ENCODE measurements at places on chromosomes 6 and 20.

GRCh38 chr6:159892053-159892452, 1.3 kb downstream of the MAS1 start:
- DNase-seq: no peak

DNA sequence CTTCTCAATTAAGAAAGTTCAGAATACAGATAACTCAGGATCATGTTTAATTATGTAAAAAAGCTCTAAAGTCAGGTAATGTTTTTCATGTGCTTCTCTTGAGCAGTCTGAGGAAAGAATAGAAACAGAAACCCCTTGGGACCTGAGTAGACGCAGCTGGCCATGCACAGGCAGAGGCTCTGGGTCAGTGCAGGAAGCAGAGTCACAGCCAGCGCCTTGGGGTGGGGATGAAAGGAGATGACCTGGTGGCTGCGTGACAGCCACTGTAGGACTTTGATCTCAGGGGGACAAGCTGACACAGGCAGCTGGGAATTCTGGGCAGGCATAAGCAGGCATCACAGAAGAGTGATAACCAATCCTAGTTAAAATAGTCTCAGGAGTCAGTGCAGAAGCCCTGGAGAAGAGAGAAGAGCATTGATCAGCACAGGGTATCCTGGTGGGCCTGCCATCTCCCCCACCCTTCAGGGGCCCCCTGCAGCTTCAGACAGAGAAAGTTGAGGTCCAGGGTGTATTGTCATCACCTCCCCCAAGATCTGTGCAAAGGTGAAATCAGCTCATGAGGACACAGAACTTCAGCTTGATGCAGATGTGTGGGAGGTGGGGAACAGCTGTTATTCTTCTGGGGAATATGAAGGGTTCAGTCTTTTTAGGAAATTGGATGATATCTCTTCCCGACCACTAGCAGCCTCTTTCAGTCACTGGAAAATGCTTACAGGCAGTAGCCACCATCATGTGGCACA, 6.4 kb downstream of the HLA-DQB1 start:
- no peak for DNase-seq

GRCh38 chr20:40144581-40144980, 544.5 kb downstream of the MAFB start:
- DNase-seq: no peak

DNA sequence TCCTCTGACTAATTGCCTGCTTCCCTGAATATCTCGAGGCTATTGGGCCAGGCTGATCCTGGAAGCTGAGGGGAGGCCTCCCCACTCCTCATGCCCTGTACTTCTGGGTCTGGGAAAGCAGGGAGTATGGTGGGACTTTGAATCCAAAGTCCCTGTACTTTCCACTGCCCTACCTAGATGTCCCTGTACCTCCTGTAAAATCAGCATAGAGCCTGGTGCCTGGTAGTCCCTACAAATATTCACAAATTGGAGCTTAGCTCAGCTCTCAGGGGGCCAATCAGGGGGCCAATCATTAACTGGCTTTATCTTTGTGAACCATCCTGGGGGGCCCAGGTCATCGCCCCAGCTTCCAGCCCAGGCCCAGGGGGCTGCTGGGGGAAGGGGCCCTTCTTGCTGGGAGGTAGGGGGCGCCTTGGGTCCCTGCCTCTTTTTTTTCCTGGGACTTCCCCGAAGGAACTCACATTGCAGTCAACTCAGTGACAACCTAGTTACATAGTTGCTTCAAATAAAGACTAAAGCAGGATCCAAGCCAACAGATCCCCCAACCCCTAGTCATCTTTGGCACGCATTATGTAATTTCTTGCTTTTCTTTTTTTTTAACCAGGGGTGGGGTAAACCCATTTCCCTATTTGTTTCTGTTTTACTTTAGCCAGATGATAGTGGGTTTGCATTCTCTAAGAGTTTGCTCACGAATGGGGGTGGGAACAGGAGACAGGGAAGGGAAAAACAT, 6.9 kb upstream of the VEGFA start:
- no peak for DNase-seq

- no peak for DNase-seq
These were observed 57.0 kb upstream of the CARMIL1 start for GRCh38 chr6:25222006-25222678.

- no peak for DNase-seq
These were observed 95.3 kb downstream of the TAF4 start for GRCh38 chr20:61970357-61970756.

GRCh38 chr6:124524491-124525200, 437.6 kb upstream of the RNF217 start:
- DNase-seq: no peak

- DNase-seq: no peak
These were observed 18.7 kb downstream of the DIDO1 start for GRCh38 chr20:62907384-62908317.

DNA sequence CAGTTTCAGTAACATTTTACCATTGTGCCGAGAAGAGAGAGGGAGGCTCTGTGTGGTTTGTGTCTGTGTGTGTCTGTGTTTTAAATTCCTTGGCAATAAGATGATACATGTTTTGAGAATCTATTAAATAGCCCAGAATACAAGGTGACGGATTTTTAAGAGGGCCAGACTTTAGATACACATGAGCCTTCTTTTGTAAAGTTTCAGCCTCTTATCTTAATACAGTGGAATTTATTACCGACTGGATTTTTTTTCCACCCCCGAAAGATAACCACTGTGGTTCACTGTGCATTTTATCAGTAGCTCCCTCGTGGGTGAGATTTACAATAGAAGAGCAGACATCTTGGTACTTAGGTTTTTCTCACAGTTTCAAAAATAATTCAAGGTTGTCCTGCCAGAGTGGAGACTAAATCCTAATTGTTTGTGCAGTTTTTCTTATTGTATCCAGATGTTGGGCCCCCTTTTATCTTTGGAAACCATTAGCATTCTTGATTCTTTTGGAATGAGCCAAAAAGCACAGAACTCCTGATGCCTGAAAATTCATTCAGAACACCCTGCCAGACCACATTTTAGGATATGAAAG, 49.9 kb downstream of the STK4 start:
- DNase-seq: no peak

DNA sequence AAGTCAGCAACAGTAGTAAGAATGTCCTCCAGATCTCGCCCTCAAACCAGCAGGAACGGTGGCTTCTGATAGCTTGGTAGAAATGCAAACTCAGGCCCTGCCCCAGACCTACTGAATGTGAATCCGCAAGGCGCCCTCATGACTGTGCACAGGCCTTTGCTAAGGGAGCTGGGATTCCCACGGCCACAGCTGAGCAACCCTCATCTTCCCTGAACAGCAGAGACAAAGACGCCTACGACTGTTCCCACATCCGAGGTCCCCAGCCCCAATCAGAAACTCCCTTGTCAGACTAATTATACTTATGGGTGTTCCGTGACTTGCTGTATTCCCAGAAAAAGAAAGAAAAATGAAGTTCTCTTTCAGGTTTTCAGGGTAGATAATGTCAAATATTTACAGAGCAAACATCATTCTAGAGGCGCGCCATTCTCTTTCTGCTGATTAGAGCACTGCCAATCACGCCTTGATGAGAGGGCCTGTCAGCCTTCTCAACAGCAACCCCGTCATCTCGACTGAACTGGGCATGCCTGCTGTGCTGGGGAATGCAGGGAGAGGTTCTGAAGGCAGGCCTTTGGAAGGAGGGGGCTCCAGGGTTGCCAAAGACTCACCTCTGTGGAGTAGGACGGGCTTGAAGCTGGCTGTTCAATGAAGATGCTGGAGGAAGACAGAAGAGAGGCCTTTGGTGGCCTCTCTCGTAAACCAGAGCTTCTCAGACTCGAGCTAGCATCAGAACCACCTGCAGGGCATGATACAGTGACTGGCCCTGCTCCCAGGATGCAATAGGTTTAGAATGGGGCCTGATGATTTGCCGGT, 79.9 kb downstream of the ZNF217 start:
- no peak for DNase-seq

GRCh38 chr20:16147916-16148315, 425.3 kb downstream of the KIF16B start:
- no peak for DNase-seq

DNA sequence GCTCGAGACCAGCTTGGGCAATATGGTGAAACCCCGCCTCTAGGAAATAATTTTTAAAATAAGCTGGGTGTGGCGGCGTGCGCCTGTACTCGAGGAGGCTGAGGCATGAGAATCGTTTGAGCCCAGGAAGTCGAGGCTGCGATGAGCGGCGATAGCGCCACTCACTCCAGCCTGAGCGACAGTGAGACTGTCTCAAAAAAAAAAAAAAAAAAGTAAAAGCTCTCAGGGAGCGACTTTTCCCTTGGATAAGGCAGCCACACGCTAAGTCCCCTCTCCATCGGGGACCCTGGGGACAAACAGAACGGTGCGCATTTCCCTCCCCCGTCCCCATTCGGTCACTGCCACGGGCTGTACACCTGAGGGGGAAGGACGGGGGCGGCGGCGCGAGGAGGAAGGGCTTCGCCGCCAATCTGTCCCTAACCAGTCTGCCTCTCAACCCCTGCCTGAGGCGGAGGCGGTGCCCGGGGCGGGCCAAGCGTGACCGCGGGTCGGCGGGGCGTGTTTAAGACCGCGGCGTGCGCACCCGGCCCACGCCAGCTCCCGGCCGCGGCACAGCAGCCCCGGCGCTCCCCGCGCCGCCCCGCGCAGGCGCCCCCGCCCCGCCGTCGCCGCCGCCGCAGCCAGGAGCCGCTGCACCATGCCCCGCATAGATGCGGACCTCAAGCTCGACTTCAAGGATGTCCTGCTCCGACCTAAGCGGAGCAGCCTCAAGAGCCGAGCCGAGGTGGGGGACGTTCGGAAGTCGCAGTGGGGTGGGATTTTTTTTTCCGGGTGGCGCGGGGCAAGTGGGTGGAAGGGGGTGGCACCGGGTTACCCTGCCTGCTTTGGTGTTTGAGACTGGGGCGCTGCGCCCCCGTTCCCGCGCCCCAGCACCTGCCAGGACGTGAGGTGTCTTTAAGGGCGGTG, at the start of gene GMPR:
GMPR (plus strand) TSS at position 531 of the 906 bp plus-strand sequence; CDS start at position 638, 107 bp downstream.
- peak; percentile 33 for DNase-seq

GRCh38 chr6:158868890-158869825, 50.0 kb upstream of the EZR start:
- peak; percentile 70 for DNase-seq

GRCh38 chr6:105087571-105088211, 92.1 kb downstream of the POPDC3 start:
- peak; percentile 22 for DNase-seq

DNA sequence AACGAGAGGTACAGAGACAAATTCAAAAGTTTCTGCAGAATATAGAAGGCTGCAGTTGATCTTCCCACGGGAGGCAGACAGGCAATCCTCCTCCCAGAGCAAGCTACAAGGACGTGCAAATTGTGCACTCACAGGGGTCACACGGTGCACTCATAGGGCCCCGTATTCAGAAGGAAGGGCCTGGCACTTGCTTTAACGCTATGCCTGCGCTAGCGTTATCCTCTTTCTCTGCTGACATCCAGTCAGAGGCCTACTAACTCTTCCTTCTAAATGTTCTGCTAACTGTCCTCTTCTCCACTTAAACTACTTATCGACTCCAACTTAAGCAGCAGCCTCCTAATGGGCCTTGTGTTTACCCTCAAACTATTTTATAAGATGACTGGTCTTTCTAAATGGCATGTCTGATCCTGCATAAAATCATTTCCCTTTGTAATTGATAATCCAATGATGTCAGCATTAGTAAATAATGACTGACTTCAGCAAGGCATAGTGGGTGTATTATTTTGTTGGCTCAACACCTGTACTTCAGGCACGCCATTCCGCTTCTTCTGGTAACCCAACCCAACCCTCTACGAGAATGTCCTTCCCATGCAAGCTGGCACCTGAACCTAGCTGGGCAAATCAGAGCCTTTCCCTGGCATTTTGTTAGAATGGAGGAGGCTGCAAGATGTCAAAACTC, 2.2 kb downstream of the IFNGR1 start:
- DNase-seq: no peak

DNA sequence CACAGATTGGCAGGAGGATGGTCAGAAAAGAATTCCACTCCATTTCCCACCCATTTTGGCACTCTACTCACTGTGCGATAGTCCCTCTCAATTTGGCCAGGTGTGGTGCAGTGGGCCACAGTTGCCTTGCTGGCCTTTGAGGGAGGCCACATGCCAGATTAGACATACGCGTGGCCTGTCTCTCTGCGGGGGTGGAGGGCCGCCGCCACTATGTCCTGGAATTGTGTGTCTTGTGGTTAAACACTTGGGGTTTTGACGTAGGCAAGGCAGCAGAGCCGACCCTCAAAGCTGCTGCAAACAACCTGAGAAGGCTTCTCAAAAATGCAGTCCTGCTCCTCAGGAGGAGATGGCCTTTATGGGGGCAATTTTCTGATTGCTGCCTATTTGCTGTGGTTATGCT, 4.9 kb upstream of the DAAM2 start:
- DNase-seq: no peak

DNA sequence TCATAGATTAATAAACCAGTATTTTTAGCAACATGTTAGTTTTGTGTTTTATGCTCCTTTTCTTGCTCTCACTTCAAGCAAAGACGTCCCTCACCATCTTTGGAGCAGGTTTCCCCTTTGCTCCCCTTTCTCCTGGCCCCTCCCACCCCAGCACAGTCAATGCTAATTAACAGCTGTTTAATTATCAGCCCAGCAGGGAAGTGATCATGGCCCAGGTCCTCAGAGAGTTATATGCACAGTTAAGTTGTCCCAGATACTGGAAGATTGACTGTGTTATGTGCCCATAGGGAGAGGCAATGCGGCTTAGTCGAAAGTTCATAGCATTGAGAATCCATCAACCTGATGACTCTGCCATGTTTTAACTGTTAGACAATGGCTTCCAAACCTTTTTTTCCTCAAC, 123.5 kb downstream of the PCSK2 start:
- no peak for DNase-seq

Data from GM12864 (cell line).